ENCODE measurements at places on chromosomes 2 and 18.

- no peak for DNase-seq
Observed at GRCh38 chr18:59941331-59941730, 41.5 kb downstream of the PMAIP1 start.

DNA sequence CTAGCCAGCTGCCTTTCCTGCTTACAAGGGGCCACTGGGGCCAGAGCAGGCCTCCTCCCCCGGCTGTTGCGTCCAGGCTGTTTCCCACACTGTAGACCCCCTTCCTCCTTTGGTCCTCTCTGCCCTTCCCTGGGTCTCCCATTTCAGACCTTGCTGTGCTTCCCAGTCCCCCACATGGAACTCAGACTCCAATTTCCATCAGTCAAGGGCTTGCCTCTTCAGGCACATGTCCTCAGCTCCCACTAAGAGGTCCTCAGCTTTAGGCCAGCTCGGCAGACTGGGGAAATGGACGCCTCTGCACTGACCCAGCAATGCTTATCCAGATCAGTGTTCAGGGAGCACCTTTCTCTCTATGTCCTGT, 98.0 kb upstream of the BZW1 start:
- no peak for DNase-seq

DNA sequence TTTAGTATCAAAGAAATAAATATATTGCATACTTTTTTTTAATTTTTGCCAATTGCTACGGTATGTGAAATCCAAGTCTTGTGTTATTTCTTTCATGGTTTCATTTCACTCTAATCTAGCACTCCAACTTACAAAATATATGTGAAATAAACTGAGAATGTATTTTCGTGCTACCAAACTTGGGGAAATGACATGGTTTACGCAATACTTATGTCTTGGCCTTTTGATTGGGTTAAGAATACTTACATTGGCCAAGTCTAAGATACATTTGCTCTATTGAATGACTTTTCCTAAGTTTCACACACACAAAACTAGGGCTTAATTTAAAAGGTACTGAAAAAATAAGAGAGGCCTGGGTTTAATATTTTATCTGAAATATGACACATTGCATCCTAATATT, 80.5 kb downstream of the VRK2 start:
- DNase-seq: no peak

DNA sequence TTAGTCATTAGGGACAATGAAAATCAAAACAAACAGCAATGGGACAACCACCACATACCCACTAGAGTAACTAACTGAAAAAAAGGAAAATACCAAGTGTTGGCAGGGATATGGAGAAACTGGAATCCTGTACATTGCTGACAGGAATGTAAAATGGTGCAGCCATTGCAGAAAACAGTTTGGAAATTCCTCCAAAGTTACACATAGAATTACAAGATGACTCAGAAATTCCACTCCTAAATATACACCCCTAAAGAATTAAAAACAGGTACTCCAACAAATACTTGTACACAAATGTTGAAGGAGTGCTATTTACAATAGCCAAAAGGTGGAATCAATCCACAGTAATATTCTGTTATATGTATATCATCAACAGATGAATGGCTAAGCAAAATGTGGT, 110.9 kb downstream of the ROCK1 start:
- DNase-seq: no peak

DNA sequence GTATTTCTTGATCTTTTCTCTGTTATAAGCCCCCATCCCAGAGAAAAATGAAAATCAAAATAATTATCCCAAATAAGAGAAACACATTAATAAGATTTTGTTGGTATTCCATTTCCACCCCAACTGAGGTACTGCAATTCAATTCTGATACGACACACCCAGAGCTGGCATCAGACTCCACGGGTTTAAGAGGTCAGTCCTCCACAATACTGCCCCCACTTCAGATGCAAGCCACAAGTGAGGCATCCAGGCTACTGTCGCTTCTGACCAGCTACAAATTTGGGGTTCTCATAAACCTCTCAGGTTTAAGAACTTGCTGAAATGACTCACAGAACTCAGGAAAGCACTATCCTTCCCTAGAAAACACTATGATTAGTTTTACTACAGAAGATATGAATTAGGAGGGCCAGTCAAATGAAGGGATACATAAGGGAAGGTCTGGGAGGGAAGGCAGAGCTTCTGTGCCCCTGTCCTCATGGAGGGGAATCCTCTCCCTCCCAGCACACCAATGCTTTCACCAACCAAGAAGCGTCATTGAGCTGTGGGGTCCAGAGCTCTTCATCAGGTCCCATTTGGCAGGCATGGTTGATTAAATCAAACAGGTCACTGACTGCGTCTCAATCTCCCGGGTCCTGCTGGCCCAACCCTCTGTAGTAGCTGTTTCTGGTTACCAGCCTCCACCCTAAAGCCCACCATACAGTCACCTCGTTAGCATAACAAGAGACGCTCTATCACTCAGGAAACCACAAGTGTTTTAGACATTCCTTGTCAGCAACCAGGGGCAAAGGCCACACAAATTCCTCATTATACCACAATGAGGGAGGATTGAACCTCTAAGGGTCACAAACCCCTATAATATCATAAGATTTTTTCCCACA, 46.2 kb downstream of the IWS1 start:
- DNase-seq: no peak

GRCh38 chr2:72147303-72147971, at the start of gene CYP26B1:
CYP26B1 (minus strand) TSS chr2:72147862; CDS start chr2:72147834, 28 bp downstream.
- no peak for DNase-seq

- no peak for DNase-seq
Observed at GRCh38 chr2:134021830-134022524, 231.9 kb upstream of the MGAT5 start.

Data from NCI-H1694 (cell line).